ENCODE measurements at places on chromosomes 1 and 21.

GRCh38 chr1:56803561-56804156 lies 15.5 kb downstream of the FYB2 start:
- peak; percentile 29 for DNase-seq

- DNase-seq = no peak
Observed at GRCh38 chr1:226369110-226369509, 38.8 kb downstream of the PARP1 start.

DNA sequence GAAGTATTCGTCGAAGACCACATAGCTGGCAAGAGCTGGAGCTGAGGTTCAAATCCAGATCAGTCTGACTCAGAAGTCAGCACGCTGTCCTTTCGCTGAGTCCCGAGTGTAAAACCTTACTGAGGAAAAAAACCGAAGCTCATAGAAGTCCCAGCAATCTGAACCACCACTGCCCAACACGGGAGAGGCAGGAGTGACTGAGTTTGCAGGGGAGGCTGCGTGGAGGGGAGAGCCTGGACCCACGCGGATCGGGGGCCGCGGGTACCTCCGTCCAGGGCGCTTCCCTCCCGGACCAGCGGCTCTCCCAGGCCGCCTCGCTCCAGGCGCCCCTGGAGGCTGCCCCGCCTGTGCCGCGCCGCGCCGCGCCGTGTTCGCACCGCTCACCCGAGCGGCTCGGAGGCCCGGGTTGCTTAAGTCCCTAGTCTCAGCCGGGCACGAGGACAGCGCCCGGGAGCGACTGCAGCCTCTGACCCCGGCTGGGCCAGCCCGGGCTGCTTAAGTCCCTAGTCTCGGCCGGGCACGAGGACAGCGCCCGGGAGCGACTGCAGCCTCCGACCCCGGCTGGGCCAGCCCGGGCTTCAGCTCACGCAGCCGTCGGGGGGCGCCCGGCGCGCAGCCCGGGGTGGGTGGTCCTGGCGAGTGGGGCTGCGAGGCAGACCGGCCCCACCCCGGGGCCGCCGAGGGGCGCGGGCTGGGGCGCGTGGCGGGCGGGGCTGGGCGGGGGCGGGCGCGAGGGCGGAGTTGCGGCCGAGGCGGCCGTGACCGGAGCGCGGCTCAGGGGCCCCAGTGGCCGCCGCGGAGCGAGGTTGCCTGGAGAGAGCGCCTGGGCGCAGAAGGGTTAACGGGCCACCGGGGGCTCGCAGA lies at the start of gene ADAMTSL4:
TSS of gene ADAMTSL4 (plus strand) at position 777 of the 864 bp plus-strand sequence. CDS start 2,881 bp downstream, outside the sequence.
- DNase-seq = peak; percentile 56

DNA sequence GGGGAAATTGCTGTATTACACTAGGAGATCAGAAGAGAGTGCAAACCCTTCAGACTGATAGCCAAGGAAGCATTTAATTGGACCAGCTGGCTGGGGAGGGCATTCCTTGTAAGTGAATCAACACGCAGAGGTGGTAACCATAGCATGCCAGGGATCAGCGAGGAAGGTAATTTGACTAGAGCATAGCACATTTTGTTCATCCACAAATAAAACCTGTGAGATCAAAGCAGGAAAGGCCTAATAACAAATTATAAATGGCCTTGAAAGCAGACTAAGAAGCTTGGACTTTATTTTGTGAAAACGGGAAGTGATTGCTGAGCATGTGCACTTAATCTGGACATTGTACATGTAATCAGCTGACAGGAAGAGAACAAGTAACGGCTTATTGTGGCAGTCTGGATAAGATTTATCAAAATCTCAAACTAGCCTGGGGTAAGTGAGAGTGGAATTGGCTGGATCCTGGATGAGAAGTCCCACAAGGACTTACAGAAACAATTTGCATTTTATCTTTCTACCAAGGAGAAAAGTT lies 11.7 kb upstream of the CD55 start:
- peak; percentile 56 for DNase-seq

GRCh38 chr21:44845418-44846223 lies 27.8 kb upstream of the SUMO3 start:
- peak; percentile 81 for DNase-seq
